ENCODE measurements at places on chromosomes 11 and 22.

DNA sequence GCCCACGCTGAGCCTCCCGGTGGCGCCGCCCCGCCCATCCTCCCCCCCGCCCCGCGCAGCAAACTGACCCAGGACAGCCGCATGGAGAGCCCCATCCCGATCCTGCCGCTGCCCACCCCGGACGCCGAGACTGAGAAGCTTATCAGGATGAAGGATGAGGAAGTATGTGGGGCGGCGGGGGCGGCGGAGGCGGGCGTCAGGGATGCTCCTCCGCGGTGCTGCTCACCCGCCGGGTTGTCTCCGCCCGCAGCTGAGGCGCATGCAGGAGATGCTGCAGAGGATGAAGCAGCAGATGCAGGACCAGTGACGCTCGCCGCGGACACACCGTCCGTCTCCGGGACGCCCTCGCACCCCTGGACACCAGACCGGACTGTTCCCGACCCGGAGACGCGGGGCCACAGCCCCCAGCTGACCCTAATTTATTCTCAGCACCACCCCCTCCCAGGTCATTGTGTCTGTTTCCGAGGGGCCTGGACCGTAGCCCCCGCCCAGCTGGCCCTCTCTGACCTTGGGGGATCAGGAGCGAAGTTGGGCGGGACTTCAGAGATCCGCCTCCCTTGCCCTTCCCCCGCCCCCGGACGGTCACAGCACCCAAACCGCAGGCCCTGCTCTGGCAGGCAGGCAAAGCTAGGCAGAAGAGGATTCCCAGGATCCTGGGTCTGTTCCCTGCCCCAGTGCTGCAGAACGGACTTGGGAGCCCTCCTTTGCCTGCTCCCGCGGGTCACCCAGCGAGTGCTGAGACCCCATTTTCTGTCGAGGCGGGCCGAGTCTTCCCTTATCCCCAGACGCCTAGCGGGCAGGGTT is 959 bp upstream of the GP1BB start:
- no peak for DNase-seq

GRCh38 chr22:20591660-20592310 is 84.4 kb downstream of the MED15 start:
- DNase-seq = no peak

- DNase-seq = no peak
Observed at GRCh38 chr22:20113551-20114310, 2.2 kb upstream of the RANBP1 start.

- no peak for DNase-seq
Observed at GRCh38 chr11:110428040-110428439, 1.7 kb upstream of the FDX1 start.

GRCh38 chr22:38202437-38203089 is 769 bp downstream of the MAFF start:
- no peak for DNase-seq

GRCh38 chr22:40728731-40729189 is 49.5 kb downstream of the MCHR1 start:
- DNase-seq = no peak

DNA sequence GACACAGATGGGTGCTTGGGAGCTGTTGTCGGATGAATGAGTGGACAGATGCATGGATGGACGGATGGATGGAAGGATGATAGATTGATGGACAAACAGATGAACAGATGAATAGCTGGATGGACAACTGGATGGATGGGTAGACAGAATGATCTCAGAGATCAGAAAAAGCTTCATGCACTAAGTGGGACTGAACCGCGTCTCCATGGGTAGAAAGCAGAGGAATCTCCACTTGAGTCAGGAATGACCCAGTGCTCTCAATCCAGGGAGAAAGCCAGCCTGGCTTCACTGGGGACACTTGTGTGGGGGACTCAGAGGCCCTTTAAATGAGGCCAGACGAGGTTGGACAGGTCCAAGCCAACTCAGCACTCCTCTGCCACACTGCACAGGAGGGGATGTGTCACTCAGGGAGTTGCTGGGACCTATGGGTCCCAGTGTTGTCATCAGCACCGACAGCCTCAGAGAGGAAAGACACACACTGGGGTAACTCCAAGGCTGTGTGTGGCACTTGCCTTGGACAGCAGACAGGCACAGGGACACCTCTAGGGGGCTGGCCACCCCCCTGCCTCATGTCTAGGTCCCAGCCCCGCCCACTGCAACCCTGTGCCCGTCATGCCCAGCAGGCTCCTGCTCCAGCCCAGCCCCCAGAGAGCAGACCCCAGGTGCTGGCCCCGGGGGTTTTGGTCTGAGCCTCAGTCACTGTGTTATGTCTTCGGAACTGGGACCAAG is 5.6 kb downstream of the IGLL5 start:
- no peak for DNase-seq

DNA sequence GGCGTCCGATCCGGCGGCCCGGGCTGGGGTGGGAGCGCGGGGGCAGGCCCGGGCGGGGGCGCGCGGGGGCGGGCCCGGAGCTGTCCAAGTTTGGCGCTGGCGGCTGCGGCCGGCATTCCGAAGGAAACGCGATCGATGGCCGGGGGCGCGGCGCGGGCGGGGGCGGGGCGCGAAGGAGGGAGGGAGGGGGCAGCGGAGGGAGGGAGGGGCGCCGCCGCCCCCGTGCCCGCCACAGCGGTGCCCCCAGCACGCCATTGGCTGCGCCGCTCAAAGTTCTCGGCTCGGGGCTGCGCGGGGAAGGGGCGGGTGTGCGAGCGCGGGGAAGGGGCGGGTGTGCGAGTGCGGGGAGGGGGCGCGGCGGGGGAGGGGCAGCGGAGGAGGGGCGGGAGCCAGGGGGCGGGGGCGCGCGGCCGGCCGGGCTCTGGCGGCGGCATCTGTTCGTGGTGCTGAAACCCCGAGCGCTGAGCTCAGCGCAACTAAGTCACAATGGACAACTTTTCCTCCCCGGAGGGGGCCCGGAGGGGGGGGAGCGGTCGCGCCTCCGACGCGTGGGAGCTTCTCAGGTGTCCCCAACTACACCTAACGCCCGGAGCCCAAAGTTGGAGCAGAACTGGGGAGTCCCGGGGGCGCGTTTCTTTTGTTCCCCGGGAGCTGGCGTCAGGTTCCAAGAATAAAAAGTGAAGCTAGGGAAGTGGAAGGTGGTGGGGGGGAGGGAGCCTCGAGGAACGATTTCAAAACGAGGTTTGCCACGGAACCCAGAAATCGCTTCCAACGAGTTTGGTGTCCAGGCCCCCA is 2.2 kb downstream of the PHF21B start:
- DNase-seq = peak; percentile 27

GRCh38 chr11:100757646-100758045 is 70.6 kb downstream of the ARHGAP42 start:
- DNase-seq = no peak

- DNase-seq = no peak
Observed at GRCh38 chr11:12177739-12178338, 67.4 kb downstream of the MICAL2 start.

DNA sequence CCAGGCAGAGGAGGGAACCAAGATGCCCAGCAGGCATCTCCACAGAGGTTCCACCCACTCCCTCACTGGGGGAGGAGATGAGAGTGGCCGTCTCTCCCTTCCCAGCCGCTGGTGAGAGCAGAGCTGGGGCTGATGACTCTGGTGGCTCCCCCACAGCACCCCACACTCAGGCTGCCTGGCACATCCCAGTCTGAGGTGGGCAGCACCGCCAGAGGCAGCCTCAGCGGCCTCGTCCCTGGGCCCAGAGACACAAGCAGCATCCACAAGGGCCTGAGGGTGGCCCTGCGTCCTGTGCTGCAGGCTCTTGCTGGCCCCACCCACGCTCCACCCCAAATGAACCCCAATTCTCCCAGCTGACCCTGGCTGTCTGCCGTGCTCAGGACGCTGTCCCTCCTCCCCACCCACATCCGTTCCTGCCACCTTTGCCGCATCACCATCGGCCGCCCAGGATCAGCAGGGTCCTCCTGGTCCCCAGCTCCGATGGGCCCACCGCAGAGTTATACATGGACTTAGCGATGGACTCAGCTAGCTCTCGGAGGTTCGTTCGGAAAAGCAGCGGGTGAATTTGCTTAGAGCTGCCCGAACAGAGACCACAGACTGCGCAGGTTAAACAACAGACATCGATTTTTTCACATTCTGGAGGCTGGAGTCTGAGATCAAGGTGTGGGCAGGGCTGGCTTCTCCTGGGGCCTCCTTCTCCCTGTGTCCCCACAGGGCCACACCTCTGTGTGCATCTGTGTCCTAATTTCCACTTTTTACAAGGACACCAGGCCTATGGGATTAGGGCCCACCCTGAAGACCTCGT is 20.2 kb upstream of the CTSD start:
- no peak for DNase-seq

- no peak for DNase-seq
Observed at GRCh38 chr22:45867906-45868555, 108.9 kb downstream of the WNT7B start.

Measured in hippocampal formation (tissue), 2 donors.